Stimulated activated CD4-positive, alpha-beta T cell treated with anti-CD3 and anti-CD28 coated beads, Interleukin-12 subunit alpha, Interleukin-12 subunit beta, amount 100 ng/mL, for 4 hours (primary cell): ENCODE measurements at places on chromosomes 6 and 20.

DNA sequence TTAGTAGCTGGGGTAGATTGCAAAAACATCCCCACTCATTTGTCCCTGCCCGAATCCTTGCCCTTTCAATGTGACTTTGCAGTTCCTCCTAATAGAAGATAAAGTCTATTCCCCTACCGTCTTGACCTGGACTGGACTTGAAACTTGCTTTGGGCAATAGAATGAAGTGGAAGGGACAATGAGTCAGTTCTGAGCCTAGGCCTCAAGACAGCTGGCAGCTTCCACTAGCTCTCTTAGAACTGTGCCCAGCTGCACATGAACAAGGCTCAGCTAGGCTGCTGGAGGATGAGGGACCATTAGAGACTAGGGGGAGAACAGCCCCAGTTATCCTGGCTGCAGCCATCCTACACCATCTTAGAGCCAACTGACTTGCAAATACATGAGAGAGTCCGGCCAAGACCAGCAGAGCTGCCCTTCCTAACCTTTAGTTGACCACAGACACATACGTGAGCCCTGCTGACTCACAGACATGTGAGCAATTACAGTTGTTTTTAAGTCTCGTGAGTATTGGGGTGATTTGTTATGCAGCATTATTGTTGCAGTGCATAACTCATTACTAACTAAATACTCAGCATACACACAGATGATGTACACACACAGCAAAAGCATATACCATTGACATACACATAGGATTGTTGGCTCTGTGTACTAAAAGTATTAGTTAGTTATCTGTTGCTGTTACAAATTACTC lies 105.5 kb downstream of the DHX35 start:
- no peak for DNase-seq

DNA sequence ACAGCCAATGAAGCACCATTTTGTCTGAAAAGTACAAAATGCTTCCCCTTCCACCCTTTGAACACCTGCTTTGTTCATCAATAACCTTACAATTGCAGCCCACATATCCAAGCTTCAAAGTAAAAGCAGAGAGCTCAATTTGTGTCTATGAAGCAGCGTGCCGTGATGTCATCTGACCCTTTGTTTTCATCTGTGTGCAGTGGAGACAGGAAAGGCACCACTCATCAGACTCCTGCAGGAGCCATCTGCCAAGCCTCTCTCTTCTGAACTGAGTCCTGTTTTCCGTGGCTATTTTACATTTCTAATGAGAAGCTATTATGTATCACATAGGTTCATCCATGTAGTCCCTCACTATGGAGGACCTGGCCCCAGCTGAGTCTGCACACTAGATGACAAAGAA lies 7.5 kb upstream of the LY86 start:
- DNase-seq = no peak

- DNase-seq = no peak
Observed at GRCh38 chr6:7262746-7263518, 50.1 kb downstream of the SSR1 start.

DNA sequence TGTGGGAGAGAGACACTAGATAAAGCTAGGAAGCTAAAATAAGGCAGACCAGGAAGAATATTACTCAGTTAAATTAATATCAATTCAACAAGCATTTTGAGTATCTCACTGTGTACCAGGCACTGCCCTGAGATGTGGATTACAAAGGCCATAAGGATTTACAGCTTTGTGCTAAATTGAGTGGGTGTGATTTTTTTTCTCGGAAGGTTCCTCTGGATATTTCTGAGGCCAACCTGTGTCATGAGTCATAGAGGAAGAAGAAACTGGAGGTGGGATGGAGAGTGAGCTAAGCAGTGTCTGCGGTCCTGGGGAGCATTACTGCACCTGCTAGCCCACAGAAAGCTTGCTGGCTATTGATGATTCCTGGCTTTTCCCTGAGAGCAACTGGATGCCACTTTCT lies 135.2 kb downstream of the RFPL4B start:
- DNase-seq = no peak

DNA sequence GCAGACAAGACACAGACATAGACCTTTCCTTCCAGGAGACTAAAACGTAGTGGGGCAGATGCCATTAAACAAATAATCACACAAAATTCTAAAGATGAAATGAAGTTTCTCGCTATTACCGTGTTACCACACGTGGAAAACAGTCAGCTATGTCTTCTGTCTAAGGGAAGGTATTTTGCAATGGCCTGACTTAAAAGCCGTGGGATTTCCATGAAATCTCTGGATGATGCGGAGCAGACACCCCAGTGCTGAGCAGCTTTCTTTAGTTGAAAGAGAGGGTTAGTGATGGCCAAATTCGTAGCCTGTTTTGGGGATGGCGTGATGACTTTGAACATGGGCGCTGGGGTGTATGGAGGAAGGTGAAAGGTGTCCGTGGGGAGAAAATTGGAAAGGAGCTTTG lies 281.8 kb downstream of the NRN1 start:
- DNase-seq = no peak

DNA sequence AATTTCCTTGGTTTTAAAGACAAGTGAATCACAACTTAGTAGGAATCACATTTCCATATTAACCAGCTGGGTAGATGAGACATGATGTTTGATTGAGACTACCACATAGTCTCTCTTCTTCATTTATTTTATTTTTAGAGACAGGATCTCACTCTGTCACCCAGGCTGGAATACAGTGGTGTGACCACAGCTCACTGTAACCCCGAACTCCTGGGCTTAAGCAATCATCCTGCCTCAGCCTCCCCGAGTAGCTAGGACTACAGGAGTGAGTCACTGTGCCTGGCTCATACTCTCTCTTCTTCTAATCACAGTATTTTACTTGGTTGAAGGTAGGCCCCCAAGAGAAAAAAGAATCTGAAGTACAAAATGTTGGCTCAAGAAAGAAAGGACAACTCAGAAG lies 80.2 kb upstream of the ASF1A start:
- no peak for DNase-seq

DNA sequence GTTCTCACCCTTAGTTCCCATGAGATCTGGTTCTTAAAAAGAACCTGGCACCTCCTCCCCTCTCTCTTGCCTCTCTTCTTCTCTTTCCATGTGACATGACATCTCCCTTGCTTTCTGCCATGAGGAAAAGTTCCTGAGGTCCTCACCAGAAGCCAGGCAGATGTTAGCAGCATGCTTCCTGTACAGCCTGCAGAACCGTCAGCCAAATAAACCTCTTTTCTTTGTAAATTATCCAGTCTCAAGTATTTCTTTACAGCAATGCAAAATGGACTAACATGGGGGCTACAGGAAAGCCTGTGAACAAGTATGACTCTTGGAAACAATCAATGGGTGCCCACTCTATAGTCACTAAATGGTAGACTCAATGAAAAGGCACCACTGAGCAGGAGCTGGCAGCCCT lies 34.5 kb downstream of the ADTRP start:
- DNase-seq = no peak

- no peak for DNase-seq
Observed at GRCh38 chr6:81373414-81373813, 379.1 kb downstream of the TENT5A start.

GRCh38 chr6:17984812-17985670 lies 2.4 kb downstream of the KIF13A start:
- no peak for DNase-seq

- no peak for DNase-seq
Observed at GRCh38 chr6:154783229-154783628, 50.0 kb downstream of the SCAF8 start.

- no peak for DNase-seq
Observed at GRCh38 chr20:38623061-38623460, 21.5 kb downstream of the ARHGAP40 start.

- DNase-seq = no peak
Observed at GRCh38 chr6:111114087-111114443, 26.8 kb downstream of the SLC16A10 start.

DNA sequence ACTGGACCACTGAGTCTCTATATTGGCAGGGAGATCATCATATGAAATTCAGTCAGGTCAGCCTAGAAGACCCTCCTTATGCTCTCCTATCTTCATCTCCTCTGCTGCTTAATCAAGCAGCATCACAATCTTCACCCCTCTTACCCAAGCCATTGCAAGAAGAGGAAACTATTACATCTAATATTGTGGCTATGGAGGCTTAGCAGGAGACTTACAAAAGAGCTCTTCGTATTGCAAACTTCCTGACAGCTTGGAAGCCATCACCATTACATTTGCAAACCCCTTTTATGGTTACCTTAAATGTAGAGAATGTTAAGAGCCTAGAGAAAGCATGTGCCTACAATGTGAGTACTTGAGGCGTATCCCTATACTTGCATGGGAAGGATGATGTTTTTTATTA lies 87.2 kb upstream of the STXBP5 start:
- no peak for DNase-seq
